ENCODE measurements at places on chromosomes 6 and 20. TPM values are rescaled to one million over a fixed set of nuclear protein-coding genes. Genes with fewer than 3 reads are reported as not detected.

GRCh38 chr20:46087161-46087560, 2.6 kb downstream of the NCOA5 start:
- peaks cover 53% of the 10 kb centered on the region for H3K4me1 ChIP-seq
- H3K27me3 ChIP-seq = peaks cover 4% of the 10 kb centered on the region
- H3K36me3 ChIP-seq = no peaks in the 10 kb centered on the region
- no peak for DNase-seq
- H3K27ac ChIP-seq = peak overlapping the region; percentile 2

DNA sequence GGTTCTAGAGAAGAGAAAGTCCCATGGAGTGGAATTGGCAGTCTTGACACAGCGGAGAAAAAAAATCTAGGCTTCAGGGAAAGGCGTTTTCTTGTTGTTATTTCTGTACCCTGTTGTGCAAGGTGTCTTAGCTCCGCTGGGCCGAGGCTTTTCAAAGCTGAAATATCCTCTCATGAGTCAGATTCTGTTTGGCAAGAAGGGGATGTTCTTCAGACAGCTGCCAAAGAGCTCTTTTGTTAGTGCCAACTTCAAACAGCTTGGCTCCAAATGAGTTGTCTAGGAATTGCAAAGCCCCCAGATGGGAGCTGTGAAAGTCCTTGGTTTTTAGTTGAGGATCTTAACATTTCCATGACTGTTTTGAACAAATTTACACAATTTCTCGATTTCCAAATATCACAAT, 45.6 kb downstream of the LRRN4 start:
- H3K27ac ChIP-seq = peak overlapping the region; percentile 3
- peak overlapping the region; percentile 86 for H3K4me3 ChIP-seq
- DNase-seq = no peak
- peaks cover 8% of the 10 kb centered on the region for H3K4me1 ChIP-seq

GRCh38 chr6:119459207-119459974, 109.8 kb upstream of the MAN1A1 start:
- H3K4me1 ChIP-seq = no peaks in the 10 kb centered on the region
- peaks cover 3% of the 10 kb centered on the region for H3K27me3 ChIP-seq
- no peak overlapping the region for H3K27ac ChIP-seq
- no peaks in the 10 kb centered on the region for H3K36me3 ChIP-seq

- no peak for DNase-seq
- peaks cover 16% of the 10 kb centered on the region for H3K36me3 ChIP-seq
- no peaks in the 10 kb centered on the region for H3K27me3 ChIP-seq
- H3K4me3 ChIP-seq = no peak overlapping the region
- H3K27ac ChIP-seq = no peak overlapping the region
- H3K4me1 ChIP-seq = peaks cover under 1% of the 10 kb centered on the region
These were observed 90.4 kb downstream of the SLC23A2 start for GRCh38 chr20:4910951-4911350.

GRCh38 chr20:10714236-10714975, 40.6 kb upstream of the JAG1 start:
- no peaks in the 10 kb centered on the region for H3K27me3 ChIP-seq
- H3K4me1 ChIP-seq = peaks cover 32% of the 10 kb centered on the region
- H3K36me3 ChIP-seq = no peaks in the 10 kb centered on the region
- no peak overlapping the region for H3K27ac ChIP-seq
- no peak for DNase-seq

DNA sequence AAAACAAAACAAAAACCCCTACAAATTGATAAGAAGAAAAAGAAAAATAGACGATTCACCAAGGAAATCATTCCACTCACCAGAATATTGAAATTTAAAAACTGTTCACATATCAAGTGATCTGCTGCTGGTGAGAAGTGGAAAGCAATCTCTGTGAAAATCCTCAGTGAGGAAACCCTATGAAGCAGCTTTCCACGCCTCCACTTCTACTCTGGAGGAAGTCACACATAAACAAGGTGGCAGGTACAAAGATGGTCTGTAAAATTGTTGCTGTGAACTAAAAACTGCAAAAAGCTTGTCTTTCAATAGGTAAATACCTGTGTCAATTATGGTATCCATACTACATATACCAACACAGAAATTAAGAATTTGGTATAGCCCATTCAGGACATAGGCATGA, 18.5 kb downstream of the CD164 start:
- no peaks in the 10 kb centered on the region for H3K4me1 ChIP-seq
- H3K36me3 ChIP-seq = peaks cover 58% of the 10 kb centered on the region
- H3K27ac ChIP-seq = peak overlapping the region; percentile 27
- no peak for DNase-seq
- no peaks in the 10 kb centered on the region for H3K27me3 ChIP-seq
- no peak overlapping the region for H3K4me3 ChIP-seq

DNA sequence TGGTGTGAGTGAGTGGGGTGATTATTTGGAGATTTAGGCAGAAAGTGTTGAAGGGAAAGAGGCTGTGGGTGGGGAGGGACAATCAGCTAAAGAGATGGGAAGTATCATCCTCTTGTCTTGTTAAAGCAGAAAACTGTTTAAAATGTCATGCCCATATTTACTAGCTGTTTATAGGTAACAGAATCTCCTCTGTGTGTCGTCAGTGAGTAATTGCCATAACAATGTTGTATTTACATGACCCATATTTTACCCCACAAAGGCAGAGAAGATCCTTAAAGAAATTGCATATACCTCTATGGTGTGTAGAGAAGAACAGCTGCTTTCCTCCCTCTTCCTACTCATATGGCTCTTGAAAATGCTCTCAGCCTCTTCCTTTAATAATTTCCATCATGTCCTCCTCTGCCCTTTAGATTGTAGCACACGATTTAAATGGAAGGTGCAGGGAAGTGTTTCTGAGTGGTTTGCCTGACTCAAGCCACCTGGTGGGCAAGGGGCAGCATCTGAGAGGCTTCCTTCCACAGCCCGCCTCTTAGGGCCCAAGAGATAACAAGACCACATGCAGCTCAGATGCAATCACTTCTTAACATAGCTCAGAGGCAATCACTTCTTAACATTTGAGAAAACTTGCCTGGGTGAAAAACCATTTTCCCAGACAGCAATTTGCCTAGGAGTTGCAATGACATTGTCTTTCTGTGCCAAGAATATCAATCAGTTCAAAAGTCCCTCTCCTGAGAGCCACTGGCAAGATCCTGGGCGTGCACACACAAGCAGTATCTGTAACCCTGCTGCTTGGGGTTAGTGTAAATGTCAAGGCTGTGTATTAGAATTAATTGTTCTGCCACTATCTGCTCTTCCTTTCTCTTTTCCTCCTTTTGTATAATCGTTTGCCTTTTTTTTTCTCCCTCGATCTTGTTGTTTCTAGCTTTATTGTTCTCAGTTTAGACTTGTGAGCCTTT, 44.1 kb upstream of the EDN1 start:
- no peaks in the 10 kb centered on the region for H3K36me3 ChIP-seq
- H3K4me1 ChIP-seq = peaks cover 19% of the 10 kb centered on the region
- peak overlapping the region; percentile 13 for H3K27ac ChIP-seq
- H3K4me3 ChIP-seq = no peak overlapping the region

DNA sequence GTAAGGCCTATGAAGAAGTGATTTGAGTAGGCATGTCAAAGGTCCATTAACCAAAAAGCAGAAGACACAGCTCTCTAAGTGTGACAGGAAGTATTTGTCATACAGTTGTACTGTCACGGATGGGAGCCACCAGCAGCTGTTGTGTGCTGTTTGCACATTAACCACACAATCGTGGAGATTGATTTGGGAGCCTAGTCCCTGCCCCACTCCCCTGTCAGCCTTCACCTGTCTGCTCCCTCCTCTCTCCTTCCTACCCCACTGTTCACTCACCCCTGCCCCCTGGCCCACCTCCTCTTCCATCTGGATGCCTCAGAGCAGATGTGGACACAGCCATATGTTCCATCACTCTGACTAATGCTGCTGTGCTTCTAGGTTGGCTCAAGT, 124.7 kb upstream of the SPACA1 start:
- no peak for DNase-seq
- no peaks in the 10 kb centered on the region for H3K4me1 ChIP-seq
- H3K4me3 ChIP-seq = no peak overlapping the region
- H3K27ac ChIP-seq = no peak overlapping the region
- no peaks in the 10 kb centered on the region for H3K36me3 ChIP-seq
- H3K27me3 ChIP-seq = no peaks in the 10 kb centered on the region

- no peaks in the 10 kb centered on the region for H3K27me3 ChIP-seq
- H3K4me3 ChIP-seq = no peak overlapping the region
- peaks cover 20% of the 10 kb centered on the region for H3K4me1 ChIP-seq
- no peaks in the 10 kb centered on the region for H3K36me3 ChIP-seq
These were observed 5.9 kb upstream of the NQO2 start for GRCh38 chr6:2993755-2994317.

DNA sequence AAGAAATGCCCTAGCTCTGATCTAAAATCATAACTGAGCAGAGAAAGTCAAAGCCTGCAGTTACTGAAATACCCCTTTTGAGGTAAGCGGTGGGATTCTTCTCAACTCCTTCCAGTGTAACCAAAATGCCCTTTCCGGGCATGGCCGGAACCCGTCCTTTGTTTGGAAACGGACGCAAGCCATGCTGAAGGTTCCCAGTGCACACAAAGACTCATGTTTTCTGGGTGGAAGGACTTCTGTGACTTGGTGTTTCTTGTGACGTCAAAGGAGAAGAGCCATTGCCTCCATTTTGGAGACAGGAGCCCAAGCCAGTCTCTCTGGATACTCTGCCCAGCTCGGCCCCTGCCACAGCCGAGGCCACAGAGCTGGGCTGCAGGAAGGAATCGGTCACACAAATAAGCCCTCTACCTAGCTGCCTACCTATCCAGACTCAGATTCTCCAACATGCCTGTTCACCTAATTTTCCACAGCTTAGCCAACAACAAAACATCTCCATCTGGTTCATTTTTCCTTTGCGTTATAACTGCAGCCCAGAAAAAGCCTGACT, 182.8 kb downstream of the TBXT start:
- H3K4me3 ChIP-seq = no peak overlapping the region

- H3K27me3 ChIP-seq = peaks cover 4% of the 10 kb centered on the region
- no peak overlapping the region for H3K27ac ChIP-seq
- H3K4me1 ChIP-seq = peaks cover 3% of the 10 kb centered on the region
- H3K36me3 ChIP-seq = no peaks in the 10 kb centered on the region
- no peak overlapping the region for H3K4me3 ChIP-seq
- DNase-seq = no peak
These were observed 185.3 kb downstream of the OGFRL1 start for GRCh38 chr6:71473926-71474325.

DNA sequence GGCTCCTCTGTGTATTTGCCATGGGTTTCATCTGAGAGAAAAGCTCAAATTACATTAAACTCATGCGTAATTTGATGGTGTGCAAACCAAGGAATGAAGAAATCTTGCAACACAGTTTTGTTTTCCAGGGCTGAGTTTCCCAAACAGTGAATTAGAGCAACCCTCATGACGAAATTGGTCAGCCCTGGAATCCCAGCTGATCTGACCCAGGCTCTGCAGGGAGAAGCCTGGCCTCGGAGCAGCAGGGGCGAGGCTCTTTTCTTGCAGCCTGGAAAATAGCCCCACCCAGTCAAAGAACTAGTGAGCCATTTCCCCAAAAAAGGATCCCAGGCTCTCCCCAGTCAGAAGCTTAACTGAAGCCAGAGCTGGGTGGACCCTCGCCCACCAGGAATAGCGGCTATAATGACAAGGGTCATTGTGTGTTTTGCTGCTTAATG, 107.3 kb upstream of the SNX9 start:
- H3K27me3 ChIP-seq = peaks cover 3% of the 10 kb centered on the region
- H3K36me3 ChIP-seq = no peaks in the 10 kb centered on the region
- peaks cover 3% of the 10 kb centered on the region for H3K4me1 ChIP-seq
- DNase-seq = no peak

- peak overlapping the region; percentile 95 for H3K4me3 ChIP-seq
- H3K27me3 ChIP-seq = no peaks in the 10 kb centered on the region
- H3K27ac ChIP-seq = peak overlapping the region; percentile 100
- no peaks in the 10 kb centered on the region for H3K36me3 ChIP-seq
These were observed 613 bp upstream of the SASH1 start for GRCh38 chr6:148342100-148342349.

DNA sequence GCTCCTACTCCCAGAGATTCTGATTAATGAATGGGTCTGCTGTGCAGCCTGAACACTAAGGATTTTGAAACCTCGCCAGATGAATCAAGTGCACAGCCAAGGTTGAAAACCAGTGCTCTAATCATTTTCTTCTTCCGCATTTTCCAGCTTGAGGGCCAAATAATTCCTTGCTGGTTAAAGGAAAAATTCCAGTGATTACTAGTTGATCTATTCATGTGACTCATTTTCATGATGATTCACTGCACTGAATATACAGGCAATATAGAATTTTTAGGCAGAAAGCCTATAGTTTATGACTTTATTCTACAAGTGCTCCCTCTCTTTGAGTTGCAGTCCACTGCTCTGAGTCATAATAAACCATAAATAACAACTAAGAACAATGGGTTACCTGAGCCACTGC, 80.6 kb upstream of the PROKR2 start:
- H3K4me1 ChIP-seq = no peaks in the 10 kb centered on the region
- H3K4me3 ChIP-seq = no peak overlapping the region
- no peaks in the 10 kb centered on the region for H3K36me3 ChIP-seq
- no peak for DNase-seq
- H3K27me3 ChIP-seq = peaks cover 27% of the 10 kb centered on the region
- no peak overlapping the region for H3K27ac ChIP-seq

DNA sequence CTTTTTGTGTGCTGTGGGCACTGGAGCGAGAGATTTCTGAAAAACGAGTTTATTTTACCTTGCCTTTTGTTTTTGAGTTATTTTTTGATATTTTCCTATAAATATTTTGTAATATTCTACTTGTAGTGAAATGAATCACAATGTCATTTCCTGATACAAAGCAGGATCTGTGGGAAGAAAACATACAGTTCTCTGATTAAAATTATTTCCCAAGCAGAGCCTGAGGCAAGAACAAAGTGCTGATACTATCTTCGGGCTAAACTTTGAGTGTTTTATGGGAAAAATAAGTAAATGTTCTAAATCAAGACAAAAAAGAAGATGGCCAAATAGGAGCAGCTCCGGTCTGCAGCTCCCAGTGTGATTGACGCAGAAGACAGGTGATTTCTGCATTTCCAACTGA, 33.7 kb upstream of the ELOVL5 start:
- no peak overlapping the region for H3K27ac ChIP-seq
- peaks cover 5% of the 10 kb centered on the region for H3K4me1 ChIP-seq
- no peak overlapping the region for H3K4me3 ChIP-seq
- no peaks in the 10 kb centered on the region for H3K27me3 ChIP-seq
- no peaks in the 10 kb centered on the region for H3K36me3 ChIP-seq

- peak overlapping the region; percentile 93 for H3K27ac ChIP-seq
- peaks cover 26% of the 10 kb centered on the region for H3K4me1 ChIP-seq
- H3K36me3 ChIP-seq = no peaks in the 10 kb centered on the region
- H3K27me3 ChIP-seq = no peaks in the 10 kb centered on the region
These were observed 858 bp downstream of the BCAS1 start for GRCh38 chr20:54069501-54069971.

DNA sequence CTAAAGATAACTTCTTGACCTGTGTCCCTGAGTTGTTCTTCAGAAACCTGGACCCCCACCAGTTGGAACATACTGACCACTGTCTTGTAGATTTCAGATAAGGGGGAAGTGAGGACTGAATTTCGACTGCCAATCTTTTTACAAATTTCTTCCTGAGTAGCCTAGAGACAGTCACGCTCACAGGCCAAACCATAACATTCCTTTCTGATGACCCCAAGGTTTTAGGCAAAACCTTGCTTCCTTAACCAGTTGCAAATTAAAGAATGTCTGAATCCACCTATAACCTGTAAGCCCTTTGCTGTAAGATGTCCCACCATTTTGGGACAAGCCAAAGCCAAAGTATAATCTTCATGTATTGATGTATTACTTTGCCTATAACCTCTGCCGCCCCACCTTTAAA, 306.9 kb downstream of the LRFN2 start:
- no peak overlapping the region for H3K4me3 ChIP-seq
- H3K4me1 ChIP-seq = no peaks in the 10 kb centered on the region
- DNase-seq = no peak
- no peak overlapping the region for H3K27ac ChIP-seq

TMEM217 gene
- 1.1 TPM for total RNA-seq

SNAP91 gene
- 3.0 TPM for total RNA-seq

KIAA1755 gene
- 4.7 TPM for total RNA-seq

EBF4 gene
- total RNA-seq = 11.4 TPM

GFOD1 gene
- total RNA-seq = 4.8 TPM

CABLES2 gene
- 11.7 TPM for total RNA-seq

SLC17A2 gene
- 0.21 TPM for total RNA-seq

CST1 gene
- total RNA-seq = 409 TPM

MTCH1 gene
- 184 TPM for total RNA-seq

RRAGD gene
- total RNA-seq = 18.0 TPM
